ENCODE measurements at places on chromosomes 11 and 22. TPM values are rescaled to one million over a fixed set of nuclear protein-coding genes. Genes with fewer than 3 reads are reported as not detected.

Gene CCDC89
- 0.24 TPM for total RNA-seq

DNA sequence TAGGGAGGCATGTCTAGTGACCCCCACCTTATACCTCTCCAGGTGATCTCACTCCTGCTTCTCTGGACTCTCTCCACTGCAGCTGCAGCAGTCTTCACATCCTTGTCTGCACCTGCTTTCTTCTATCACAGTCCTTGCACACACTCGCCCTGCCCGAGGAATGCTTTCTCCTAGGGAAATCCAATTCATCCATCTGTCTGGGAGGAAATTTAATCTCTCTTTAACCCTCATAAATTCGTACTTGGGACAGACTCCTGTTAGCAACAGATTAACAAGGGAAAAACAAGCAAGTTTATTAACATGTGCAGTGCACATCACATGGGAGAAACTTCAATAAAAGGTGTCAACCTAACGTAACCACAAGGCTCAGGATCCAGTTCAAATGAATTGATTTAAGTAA, 11.3 kb upstream of the RCN1 start:
- H3K36me3 ChIP-seq: no peaks in the 10 kb centered on the region
- H3K27ac ChIP-seq: no peak overlapping the region
- H3K4me1 ChIP-seq: no peaks in the 10 kb centered on the region

DNA sequence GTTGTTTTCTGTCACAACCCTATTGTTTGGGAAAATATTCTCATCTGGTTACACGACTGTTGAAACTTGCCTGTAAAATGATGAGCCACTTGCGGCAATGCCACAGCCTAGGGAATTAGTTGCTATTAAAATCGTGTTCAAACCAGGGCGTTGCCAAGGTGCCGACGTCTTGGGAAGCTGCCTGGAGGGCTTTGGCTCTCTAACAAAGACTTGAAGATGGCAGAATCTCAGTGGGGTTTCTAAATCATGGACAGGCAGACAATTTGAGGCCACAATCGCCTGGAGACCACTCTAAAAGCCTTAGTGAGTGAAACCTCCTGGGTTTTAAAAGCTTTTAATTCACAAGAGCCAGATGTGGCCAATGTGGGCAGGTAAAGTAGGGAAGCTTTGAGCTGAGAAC, 117.2 kb upstream of the BMAL1 start:
- no peaks in the 10 kb centered on the region for H3K36me3 ChIP-seq
- no peaks in the 10 kb centered on the region for H3K4me1 ChIP-seq
- no peak for DNase-seq

DNA sequence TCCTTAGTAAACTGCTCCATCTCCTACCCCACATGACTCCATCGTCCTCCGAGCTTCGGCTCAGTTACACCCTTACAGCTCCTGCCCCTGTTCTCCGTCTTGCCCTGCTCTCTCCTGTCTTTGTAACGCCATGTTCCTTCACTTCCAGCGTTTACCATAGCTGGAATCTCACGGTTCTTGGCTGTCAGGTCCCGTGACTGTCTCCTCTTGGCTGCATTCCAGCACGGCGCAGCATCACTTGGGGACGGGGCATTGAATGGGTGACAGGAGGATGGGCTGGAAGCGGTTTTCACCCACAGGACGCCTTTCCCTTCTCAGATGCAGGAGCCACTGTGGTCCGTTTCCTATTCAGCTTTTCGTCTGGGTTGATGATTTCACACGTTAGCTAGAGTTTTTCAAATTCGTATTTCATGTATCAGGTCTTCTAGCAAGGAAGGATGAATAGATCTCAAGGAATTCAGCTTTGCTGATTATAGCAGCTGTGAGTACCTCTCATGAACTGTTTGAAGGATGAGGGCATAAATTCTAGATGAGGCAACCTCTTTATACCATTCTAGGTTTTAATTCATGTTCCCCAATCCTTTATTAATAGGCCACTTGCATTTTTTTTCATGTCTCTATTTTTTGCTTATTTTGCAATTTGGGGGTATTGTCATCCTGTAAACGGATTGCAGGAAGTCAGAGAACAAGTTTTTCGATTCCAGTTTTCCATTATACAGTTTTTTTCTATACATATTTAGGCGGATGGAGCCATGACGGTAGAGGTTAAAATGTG, 29.1 kb downstream of the ZBED4 start:
- H3K27me3 ChIP-seq: no peaks in the 10 kb centered on the region
- H3K4me3 ChIP-seq: no peak overlapping the region
- peaks cover 30% of the 10 kb centered on the region for H3K36me3 ChIP-seq
- H3K27ac ChIP-seq: no peak overlapping the region

- DNase-seq: no peak
- H3K36me3 ChIP-seq: no peaks in the 10 kb centered on the region
- H3K27me3 ChIP-seq: no peaks in the 10 kb centered on the region
- H3K27ac ChIP-seq: no peak overlapping the region
- H3K4me3 ChIP-seq: no peak overlapping the region
These were observed 17.8 kb upstream of the TTC12 start for GRCh38 chr11:113296447-113297205.

GRCh38 chr22:29377979-29378378, 10.4 kb downstream of the AP1B1 start:
- no peaks in the 10 kb centered on the region for H3K4me1 ChIP-seq
- no peak overlapping the region for H3K4me3 ChIP-seq
- H3K27ac ChIP-seq: no peak overlapping the region
- no peaks in the 10 kb centered on the region for H3K27me3 ChIP-seq
